Bronchial epithelial cell (primary cell): ENCODE measurements at places on chromosomes 13 and 19.

DNA sequence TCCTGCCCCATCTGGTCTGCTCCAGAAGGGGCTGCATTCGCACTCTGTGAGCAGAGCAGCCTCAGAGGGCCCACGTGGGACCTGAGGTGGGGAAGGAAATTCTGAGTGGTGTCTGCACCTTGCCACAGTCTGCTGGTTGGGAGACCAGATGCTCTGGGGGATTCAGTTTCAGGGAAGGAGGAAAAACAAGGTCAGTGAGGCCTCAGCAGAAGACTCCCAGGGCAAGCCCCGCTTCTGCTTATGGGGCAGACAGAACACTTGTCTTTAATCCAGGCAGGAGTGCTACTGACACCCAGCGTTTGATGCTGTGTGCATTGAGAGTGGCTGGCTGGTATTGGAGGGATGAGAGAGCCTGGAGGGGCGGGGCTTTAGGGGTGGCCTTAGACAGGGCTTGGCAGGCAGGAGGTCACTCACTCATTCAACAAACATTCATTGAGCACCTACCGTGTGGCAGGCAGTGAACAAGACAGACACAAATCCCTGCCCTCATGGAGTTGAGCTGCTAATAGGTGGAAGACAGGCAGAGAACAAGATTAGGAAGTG lies 4.9 kb upstream of the CLEC17A start:
- no peak for DNase-seq

DNA sequence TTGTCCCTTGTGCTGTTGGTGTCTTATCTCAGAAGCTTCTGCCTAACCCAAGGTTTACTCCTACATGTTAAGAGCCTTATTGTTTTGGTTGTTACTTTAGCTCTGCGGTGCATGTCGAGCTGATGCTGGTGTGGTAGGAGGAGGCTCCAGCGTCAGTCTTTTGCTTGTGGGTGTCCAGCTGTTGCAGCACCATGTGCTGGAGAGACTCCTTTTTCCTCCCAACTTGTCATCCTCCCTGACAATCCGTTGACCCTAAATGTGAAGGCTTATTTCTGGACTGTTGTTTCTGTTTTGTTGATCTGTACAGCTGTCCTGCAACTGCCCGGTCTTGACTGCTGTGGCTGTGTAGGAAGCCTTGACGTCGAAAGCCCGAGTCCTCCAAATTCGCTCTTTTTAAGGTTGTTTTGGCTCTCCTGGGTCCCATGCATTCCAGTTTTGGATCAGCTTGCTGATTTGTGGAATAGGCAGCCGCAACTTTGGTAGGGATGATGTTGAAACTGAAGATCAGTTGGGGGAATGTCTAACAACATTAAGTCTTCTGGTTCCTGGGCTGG lies 15.3 kb downstream of the NAXD start:
- DNase-seq: no peak

GRCh38 chr13:50235604-50236342 lies 220.5 kb downstream of the KCNRG start:
- DNase-seq: no peak

GRCh38 chr19:33094436-33095067 lies 13.6 kb downstream of the GPATCH1 start:
- peak; percentile 56 for DNase-seq

DNA sequence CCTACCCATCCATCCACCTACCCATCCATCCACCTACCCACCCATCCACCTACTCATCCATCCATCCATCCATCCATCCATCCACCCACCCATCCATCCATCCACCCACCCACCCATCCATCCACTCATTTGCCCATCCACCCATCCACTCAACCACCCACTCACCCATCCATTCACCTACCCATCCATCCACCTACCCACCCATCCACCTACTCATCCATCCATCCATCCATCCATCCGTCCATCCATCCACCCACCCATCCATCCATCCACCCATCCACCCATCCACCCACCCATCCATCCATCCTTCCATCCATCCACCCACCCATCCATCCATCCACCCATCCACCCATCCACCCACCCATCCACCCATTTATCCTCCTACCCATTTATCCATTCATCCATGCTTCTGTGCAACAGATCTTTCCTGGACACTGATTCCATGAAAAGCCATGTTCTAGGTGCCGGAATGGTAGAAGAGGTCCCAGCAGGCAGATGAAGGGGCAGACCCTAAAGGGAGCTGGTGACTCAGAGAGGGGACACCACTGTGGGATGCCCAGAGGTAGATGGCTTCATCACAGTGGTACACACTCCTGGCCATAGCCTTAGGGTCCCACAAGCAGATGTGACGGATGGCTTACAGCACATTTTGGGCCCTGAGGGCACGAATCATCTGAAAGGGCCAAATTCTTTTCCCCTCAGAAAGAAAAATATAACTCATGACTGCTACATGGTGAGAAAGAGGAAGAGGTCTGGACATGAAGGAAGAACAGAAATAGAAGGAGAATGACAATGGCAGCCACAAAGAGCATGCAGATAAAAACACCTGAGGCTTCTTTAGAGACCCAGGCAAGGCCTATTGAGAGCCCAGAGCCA lies 76.0 kb downstream of the KCTD15 start:
- peak; percentile 76 for DNase-seq

DNA sequence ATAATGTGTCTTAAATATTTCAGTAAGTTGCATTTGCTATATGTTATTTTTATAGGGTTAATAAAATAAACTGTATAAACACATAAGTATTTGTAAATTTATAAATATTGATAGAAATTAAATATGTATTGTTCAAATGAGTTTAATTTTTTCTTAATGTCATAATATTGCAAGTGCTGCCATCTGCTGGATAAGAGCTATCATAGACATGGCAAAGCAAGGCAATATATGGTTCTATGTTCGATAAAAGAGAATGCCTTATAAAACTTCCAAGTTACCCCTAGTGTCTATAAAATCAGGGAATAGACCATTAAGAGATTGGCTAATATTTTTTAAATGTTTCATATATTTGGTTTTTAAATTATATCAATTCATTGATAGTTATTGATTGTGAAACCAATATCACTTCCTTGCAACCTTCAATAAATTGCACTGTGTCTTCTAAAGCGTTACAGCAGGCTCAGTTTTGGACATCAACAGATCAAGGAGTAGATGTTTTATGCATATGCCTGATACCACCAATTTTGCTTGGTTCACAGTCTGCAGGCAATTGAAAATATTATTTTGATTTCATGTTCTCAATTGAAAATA lies 29.0 kb upstream of the SLITRK6 start:
- DNase-seq: peak; percentile 33

DNA sequence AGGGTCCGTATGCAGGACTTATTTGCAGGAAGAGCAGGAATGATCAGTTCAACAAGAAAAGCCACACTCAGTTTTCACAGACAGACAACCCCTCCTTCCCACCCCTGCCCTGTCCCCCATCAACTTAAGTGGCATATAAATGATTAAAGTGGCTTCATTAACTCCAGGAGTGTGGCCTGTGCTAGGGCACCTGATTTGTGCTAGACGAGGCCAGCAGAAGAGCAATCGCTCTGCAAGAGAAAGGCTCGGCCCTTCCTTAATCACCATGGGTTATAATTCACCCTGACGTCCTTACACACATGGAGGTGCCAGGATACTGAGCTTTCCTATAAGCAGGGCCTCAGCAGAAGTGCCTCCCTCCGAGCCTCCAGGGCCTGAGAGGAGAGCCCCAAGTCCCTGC lies 14.6 kb downstream of the C19orf12 start:
- no peak for DNase-seq
